ENCODE measurements at places on chromosomes 2 and 18.

DNA sequence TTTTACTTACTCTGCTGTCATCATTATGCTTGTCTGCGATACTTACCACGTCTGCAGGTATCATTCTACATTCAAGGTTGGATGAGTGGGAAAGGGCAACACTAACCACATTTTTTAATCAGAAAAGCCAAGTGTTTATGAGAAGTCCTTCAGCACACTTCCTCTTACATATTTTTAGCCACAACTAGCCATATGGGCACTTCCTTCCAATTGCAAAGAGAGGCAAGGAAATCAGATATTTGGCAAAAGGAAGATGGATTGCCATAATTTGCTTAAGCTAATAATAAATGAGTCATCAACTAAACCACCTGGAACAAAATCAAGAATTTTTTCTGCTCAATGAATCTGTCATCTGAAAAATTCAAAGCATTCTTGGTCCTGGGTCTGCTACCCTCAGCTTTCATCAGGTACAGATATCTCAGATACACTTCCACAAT lies 16.7 kb upstream of the MRO start:
- no peak for DNase-seq

GRCh38 chr2:35410431-35411061 lies 945.0 kb upstream of the CRIM1 start:
- peak; percentile 51 for DNase-seq

GRCh38 chr2:29433128-29433527 lies 317.9 kb downstream of the CLIP4 start:
- DNase-seq, result no peak

DNA sequence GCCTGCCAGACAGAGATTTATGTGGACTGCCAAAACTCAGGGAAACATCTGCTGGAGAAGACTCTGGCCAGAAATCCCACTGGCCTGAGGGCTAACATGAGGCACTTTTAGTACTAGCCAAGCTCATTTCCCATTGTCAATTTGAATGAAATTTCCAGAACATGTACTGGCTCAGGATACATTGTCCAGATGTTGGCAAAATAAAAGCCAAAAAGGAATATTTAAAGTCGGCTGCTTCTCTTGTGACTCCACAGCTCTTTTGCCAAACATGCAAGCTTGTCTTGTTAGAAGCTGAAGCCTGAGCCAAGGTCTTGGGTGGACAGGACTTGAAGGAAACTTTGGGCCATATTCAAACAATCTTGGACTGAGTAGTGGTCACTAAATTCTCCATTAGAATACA lies 215.5 kb downstream of the NCKAP5 start:
- no peak for DNase-seq

DNA sequence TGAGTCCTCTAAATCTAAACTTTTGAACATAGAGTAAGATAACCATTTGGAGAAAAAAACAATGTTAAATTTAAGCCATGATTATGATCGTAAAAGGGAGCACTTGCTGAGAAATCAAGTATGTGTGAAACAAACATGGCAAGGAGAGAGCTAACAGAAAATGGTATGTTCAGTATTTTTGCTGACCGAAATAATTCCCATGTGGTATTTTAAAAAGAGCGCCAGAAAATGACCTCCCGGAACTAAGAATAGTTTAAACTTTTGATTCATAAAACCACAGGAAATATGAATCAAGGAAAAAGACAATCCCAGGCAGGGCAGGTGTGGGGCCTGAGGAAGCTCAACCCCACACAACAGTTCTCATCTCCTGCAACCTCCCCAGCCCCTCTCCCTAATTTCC lies 74.2 kb downstream of the DOCK10 start:
- DNase-seq, result no peak

DNA sequence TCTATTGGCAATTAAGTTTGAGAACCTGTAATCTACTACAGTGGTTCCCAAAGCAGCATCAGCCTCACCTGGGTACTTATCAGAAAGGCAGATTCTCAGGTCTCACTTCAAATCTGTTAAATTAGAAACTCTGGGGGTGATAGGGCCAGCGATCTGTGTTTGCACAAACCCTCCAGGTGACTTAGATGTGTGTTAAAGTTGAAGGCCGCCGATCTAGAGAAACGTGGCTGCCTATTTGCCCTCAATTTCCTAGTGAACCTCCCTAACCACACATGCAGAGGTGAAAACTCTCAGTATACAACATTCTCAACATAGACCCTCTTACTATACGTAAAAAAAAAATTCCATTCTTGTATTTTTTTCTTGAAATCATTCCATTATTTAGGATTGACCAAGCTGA lies 14.2 kb downstream of the KLHL41 start:
- DNase-seq, result no peak

GRCh38 chr2:99694331-99694730 lies 204.5 kb upstream of the REV1 start:
- no peak for DNase-seq

- DNase-seq, result no peak
These were observed 49.9 kb upstream of the PNPT1 start for GRCh38 chr2:55743583-55743982.

DNA sequence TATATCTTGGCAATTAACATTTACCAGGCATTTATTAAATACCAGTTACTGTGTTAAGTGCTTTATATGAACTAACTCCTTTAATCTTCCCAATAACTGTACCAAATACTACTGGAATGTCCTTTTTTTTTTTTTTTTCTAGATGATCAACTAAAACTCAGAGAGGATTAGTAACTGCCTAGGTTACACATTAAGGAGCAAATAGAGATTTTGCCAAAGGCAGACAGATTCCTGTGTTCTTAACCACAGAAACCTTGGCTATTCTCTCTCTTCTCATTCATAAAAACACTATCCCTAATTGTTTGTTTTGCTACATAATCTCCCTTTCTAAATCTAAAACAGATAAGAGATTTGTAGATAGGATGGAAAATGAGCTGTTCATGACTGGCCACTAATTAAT lies 13.3 kb downstream of the DHX57 start:
- DNase-seq, result no peak

DNA sequence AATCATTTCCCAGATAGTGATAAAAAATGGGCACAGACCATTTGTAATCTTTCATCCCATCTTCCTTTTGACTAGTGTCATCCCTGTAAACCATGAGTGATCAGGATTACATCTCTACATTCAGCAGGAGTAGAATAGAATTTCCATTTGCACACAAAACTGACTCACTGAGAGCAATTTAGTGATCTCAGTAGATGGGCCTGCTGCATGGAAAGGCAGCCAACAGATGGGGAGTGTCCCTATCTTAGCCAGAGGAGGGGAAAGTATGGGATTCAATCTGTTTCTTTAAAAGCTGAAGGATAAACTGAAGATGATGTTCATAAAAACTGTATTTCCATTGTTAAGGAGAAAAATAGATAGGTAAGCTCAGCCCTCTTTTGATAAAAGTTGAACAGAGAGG lies 441.7 kb downstream of the ZNF521 start:
- no peak for DNase-seq
